Stimulated activated CD4-positive, alpha-beta T cell treated with anti-CD3 and anti-CD28 coated beads, Interleukin-1b, Interleukin-23, amount 100 ng/mL, for 1 hour (primary cell): ENCODE measurements at places on chromosomes 1 and 21.

- DNase-seq = no peak
These were observed 49.6 kb downstream of the RUNX1 start for GRCh38 chr21:34999397-34999941.

GRCh38 chr1:2193514-2194281 lies 874 bp downstream of the FAAP20 start:
- no peak for DNase-seq

- no peak for DNase-seq
These were observed 10.4 kb downstream of the C1orf226 start for GRCh38 chr1:162391790-162392563.

GRCh38 chr1:99728494-99729235 lies 37.8 kb downstream of the FRRS1 start:
- no peak for DNase-seq

DNA sequence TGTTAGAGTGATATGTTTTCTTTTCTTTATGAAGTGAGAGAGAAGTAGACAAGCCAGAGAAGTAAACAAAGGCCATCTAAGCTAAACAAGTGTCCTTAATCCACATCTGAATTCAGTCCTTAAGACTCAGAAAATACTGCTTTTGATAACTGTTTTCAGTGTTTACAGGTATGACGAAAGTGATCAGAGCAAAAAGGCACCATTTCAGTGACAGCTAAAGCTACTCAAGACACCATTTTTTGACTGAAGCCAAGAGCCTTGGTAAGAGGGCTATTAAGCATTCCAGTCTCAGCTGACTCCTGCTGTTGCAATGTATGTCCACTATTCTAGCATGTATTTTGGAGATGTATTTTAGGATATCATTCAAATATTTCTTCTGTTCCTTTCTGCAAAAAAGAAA lies 4.1 kb downstream of the KMO start:
- no peak for DNase-seq
